ENCODE measurements at places on chromosomes 1 and 21.

DNA sequence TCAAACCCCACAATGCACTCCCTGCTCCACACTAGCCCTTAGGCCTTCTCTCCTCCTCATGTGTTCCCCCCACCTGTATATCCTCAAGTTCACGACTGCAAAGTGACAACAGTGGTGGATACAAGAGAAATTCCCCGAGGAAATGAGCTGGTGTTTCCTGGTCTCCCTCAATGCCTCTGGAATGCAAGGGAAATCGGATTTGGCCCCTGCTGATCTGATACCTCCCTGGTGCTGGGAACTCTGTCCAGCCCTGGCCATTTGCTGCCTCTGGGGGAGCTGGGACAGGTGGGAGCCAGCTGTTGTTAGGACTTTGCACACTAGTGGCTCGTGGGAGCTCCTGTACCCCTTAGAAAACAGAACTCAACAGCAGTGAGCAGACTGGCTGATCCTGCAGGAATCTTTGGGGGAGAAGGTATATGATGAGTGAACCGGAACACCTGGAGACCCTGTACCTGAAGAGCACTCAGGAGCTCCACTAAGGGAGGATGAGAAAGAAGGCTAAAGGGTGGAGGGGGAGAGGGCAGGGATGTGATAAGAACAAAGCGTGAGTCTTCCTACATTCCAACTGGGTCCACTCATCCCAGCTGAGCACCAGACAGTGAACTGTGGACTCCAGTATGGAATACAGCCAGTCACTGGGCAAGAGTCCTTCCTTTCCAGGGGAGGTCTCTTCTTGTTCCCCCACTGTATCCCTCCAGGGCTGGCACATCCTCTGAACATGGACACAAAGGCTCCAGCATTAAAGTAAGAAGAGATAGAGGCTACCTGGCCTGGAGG is 69.3 kb downstream of the PLXNA2 start:
- no peak for DNase-seq

DNA sequence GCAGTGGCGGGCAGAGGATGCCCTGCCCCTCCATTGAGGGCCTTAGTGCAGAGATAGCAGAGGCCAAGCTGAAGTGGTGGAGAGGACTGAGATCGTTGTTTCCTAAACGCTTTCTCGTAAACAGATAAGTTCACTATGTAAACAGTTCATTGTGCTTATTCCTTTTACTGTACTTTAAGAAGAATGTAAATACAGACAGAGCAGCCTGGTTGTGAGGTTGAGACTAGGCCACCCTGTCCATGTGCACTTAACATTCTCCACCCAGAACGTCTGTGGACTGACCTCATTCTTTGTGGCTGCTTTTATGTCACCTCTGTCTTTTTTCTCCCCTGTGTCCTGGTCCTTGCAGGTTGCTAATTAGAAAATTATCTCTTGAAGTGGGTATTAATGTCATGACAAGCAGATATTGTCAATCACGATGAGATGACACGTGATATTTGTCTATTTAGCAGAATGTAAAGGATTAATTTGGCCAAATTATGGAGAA is 8.5 kb downstream of the CENPS start:
- no peak for DNase-seq

DNA sequence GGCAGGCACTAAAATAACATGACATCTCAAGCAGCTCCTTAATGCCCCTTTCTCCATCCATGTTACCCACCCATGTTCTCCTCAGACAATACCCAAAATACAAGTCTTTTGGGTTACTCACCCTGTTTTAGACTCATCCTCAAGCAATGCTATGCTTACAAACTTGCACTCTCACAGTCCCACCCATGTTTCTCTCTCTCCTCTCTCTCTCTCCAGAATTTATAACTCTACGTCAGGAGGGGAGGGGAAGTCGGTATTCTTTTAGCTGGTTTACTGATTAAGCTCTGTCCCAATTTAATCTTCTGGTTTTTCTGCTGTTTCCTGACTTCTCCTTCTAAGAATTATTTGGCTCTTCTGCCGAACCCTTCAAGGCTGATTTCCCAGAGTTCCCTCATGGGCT is 98.0 kb upstream of the NR5A2 start:
- no peak for DNase-seq

- no peak for DNase-seq
These were observed 30.9 kb downstream of the ERG start for GRCh38 chr21:38467374-38467773.

DNA sequence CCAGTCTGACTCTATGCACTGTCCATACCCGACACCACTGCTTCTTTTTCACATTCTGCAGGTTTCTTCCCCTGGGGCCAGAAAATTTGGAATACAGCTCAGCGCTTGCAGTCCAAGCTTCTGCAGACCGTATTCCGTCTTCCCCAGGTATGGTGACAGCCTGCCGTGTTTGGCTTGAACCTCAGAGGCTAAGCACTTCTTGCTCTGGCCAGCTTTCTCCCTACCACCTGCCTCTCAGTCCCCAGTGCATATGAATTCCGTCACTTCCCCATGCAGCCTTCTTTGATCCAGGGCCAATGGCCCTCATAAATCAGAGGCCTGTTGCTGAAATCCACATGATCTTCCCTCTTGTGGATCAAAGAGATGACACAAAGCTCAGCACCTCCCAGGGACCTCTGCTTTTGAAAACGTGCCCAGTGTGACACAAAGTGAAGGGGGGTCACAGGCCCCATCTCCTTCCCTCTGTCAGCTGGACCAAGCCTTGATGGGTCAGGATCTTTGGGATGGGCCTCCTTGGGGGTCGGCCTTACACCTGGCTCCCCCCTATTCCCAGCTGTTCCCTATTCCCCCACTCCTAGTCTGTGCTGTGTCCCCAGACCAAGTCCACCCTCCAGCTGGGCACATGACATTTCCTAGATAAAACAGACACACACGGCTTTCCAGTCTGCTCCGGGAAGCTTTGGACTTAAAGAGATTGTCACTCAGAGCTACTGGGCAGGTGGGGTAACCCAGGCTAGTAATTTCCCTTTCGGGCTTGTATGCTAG is 66.6 kb downstream of the HMGB4 start:
- no peak for DNase-seq

- DNase-seq, result no peak
These were observed 59.1 kb downstream of the PLXNA2 start for GRCh38 chr1:208184966-208185654.

DNA sequence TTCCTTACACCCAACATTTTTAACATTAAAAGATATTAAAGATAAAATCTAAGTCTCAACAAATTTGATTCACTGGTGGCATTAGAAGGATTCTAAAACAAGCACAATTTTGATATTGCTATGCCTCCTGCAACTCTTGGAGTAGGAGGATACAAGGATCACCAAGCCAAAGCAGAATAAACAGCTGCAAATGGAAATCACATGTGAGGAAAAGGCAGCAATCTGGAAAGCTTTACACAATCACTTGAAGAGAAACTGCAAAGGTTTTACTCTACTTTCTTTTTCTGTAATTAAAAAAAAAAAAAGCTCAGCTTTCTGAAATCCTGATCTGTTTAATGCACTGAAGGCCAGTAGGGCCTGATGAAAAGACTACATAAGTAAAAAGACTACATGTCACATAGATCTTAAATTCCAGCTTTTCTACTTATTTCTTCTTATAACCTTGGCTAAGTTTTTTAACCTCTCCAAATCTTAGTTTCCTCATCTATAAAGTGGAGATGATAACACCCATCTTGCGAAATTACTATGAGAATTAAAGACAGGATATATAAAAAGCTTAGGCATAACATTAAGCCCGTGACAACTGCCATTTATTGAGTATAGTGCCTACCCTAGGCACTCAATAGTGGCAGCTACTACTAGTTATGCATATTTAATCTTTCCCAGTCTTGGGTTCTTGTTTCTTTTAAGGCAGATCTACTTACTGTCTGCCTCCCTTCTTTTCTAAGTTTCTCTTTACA is 73.5 kb downstream of the EPS15 start:
- no peak for DNase-seq

GRCh38 chr1:41683681-41684500 is 199.4 kb upstream of the EDN2 start:
- DNase-seq, result no peak

- no peak for DNase-seq
These were observed 15.3 kb upstream of the POU3F1 start for GRCh38 chr1:38061883-38062328.

- DNase-seq, result no peak
These were observed 27.1 kb upstream of the ZC3H11B start for GRCh38 chr1:219639876-219640577.

- no peak for DNase-seq
These were observed 577 bp downstream of the IKBKE start for GRCh38 chr1:206470692-206471414.

DNA sequence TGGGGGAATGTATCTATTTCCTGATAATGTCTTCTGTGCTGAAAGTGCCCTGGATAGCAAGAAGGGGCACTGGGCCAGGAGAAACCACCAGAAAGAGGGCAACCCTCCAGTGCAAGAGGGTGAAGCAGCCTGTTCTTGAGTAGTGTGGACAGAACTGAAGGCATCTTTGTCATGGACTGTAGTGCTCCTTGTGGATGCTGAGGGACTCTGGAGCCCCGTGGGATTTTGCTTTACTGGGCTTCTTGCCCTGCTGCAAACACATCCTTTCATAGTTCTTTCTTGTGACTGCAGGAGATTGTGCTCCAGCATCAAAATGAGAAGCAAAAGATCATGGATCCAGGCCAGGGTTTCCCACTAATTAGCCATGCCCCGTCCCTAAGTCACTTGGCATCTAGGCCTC is 300.6 kb downstream of the ZNF326 start:
- DNase-seq, result no peak

- no peak for DNase-seq
These were observed 50.9 kb downstream of the ACBD6 start for GRCh38 chr1:180451504-180451903.

- no peak for DNase-seq
These were observed 283.6 kb downstream of the NPHP4 start for GRCh38 chr1:5708346-5709245.

All from stimulated activated CD4-positive, alpha-beta T cell treated with anti-CD3 and anti-CD28 coated beads, Interleukin-2, amount 100 ng/mL, for 4 hours (primary cell).